ENCODE measurements at places on chromosomes 4 and X.

DNA sequence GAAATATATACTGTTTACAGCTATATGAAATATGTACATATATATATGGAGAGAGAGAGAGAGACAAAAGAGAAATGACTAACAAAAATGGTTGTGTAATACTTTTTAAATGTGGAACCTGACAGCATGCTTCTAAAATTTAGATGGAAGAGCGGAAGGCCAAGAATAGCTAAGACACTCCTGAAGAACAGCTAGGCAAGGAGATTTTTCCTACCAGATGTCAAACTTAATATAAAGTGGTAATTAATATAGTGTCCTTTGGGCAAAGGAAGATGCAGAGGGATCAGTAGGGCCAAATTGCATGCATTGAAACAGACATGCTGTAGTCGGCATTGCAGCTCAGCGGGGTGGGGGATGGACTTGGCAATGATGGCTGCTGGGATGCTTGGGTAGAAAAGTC lies 45.2 kb downstream of the ADD1 start:
- no peak for DNase-seq

DNA sequence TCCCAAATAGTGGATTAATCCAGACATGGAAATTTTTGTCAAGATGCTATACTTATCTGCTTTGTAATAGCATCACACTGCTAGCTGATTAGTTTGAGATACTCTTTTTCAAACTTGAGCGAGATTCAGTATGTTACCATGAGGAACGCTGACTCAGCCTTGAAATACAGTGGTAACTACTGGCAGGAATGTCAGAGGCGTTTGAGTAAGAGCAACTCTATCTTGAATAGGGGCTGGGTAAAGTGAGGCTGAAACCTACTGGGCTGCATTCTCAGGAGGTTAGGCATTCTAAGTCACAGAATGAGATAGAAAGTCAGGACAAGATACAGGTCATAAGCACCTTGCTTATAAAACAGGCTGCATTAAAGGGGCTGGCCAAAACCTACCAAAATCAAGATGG lies 2519.6 kb downstream of the ARAP2 start:
- DNase-seq = no peak

GRCh38 chr4:119000400-119000799 lies 111.7 kb downstream of the SYNPO2 start:
- no peak for DNase-seq

DNA sequence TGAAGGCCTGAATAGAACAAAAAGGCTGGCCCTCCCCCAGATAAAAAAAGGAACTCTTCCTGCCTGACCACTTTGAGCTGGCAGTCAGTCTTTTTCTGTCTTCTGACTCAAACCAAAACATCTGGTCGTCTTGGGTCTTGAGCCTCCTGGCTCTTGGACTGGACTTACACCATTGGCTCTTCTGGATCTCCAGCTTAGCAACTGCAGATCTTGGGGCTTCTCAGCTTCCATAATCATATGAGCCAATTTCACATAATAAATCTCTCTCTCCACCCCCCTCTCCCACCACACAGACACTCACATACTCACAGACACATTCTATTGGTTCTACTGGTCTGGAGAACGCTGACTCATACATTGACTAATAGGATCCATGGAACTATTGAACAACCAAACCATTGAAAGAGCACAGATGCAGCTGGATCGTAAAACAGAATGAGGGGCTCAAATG lies 15.6 kb upstream of the CWH43 start:
- no peak for DNase-seq

DNA sequence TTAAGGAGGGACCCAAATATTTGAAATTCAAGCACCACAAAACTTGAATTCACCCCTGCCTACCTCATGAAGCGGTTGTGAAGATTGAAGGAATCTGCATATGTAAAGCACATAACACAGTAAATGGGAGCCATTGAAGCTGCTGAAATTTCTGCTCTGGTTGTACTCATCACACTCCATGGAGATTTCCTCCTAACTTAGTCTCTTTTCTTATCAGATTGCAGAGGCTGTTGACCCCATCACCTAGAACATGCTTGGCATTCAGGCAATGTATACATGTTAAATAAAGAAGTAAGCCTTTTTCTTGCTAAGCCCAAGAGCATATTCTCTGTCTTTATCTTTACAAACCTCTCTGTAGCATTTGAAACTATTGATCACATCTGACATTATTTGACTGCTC lies 104.9 kb upstream of the TNIP3 start:
- no peak for DNase-seq

GRCh38 chrX:65668377-65669310 lies 1.2 kb downstream of the MSN start:
- DNase-seq = peak; percentile 49

- DNase-seq = peak; percentile 94
These were observed at the start of gene UBA6 for GRCh38 chr4:67700738-67701516. Gene UBA6 (minus strand): TSS chr4:67701155. CDS start chr4:67701119, 36 bp downstream.

- DNase-seq = no peak
These were observed 155.8 kb upstream of the DGKK start for GRCh38 chrX:50626432-50626831.

DNA sequence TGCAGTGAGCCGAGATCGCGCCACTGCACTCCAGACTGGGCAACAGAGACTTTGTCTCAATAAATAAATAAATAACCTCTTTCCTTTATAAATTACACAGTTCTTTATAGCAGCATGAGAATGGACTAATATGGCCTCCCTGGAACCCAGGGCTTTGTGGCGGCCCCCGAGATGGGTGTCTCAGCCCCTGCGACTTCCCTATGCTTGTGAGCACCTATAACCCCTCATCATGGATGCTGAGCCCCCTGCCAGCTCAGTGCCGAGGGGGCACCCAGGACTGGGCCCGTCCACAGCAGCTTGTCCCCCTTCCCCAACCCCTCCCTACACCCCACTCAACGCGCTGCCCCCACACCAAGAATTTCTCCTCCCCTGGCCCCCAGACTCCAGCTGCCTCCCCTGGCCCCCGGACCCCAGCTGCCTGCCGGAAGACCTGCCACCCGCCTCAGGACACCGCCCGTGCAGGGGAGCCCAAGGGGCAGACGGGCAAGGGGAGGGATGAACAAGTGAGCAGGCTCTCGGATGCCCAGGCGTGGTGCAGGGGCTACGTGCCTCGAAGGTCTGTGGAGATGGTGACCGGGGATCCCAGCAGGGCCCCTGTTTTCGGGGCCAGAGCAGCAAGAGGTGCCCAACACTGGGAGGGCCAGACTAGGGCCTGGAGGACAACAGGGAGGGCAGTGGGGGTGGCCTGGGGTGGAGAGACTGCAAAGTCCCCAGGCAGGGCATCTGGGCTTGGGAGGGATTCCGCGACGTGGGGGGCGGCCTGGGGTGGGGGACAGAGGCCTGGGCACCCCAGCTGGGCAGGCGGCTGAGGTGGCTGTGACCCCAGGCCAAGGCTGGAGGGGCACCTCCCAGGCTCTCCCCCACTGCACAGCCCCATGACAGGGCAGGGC lies 74.0 kb downstream of the FAM53A start:
- DNase-seq = no peak

- no peak for DNase-seq
These were observed 9.6 kb upstream of the NAF1 start for GRCh38 chr4:163175971-163176958.

GRCh38 chr4:89137695-89138094 lies 26.4 kb downstream of the TIGD2 start:
- DNase-seq = no peak

GRCh38 chr4:137960371-137961050 lies 281.6 kb downstream of the SLC7A11 start:
- DNase-seq = no peak

DNA sequence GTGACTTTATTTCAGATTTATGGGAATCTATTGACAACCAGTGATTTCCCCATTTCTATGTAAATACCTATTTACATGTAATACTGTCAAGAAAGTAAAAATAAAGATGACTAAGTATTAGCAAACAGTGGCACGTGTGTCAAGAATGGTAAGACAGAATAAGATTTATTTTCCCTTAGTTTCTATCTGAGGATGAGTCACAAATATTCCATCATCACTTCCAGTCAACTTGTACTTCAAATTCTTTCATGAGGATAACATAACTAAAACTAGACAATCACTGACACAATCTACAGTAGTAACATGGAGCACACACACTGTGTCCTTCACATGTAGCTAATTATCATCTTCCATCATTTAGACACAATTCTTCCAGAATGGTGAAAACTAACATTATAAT lies 625.3 kb upstream of the PCDH7 start:
- no peak for DNase-seq

DNA sequence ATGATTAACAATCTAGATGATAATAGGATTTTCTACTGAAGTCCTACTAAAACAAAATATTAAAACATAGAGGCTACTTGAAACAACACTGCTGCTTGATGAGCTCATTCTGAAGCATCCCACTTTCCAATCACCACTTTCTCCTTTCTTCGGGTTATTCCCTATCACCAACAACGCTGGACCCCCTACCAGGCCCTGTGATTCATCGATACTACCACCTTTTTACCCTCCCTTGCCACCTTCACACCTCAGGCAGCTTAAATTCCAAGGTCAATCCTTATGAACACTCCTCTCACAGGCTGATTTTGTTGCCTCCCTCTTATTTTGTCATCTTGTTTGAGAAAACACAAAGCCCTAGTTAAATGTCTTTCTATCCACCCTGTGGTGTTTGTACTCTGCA lies 102.6 kb downstream of the IQCM start:
- DNase-seq = no peak

- no peak for DNase-seq
These were observed 23.3 kb upstream of the ANTXR2 start for GRCh38 chr4:80096175-80096850.

DNA sequence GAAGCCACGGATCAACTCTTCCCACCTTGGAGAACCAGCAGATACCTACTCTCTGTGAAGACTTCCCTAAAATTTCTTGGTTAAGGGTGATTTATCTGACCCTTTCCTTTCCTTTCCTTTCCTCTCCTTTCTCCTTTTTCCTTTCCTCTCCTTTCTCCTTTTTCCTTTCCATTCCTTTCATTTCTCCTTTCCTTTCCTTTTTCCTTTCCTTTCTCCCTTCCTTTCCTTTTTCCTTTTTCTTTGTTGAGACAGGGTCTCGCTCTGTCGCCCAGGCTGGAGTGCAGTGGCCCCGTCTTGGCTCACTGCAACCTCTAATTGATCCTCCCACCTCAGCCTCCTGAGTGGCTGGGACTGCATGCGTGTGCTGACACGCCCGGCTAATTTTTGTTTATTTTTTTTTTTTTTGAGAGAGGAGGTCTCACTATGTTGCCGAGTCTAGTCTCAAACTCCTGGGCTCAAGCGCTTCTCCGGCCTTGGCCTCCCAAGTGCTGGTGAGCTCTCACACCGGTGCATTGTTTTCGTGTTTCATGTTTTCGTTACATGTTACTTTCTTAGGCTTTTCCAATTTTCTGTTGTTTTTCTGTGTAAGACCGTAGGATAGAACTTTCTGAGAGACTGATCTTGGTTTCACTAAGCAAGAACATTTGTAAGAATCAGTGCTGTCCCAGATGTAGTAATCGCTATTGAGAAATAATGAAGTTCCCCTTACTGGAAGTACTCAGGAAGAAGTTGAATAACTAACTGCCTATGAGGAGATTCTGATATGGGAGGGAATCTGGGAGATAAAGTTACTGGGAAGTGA lies 2.0 kb downstream of the TMEM165 start:
- no peak for DNase-seq

GRCh38 chrX:142040906-142041305 lies 137.2 kb downstream of the MAGEC1 start:
- no peak for DNase-seq

DNA sequence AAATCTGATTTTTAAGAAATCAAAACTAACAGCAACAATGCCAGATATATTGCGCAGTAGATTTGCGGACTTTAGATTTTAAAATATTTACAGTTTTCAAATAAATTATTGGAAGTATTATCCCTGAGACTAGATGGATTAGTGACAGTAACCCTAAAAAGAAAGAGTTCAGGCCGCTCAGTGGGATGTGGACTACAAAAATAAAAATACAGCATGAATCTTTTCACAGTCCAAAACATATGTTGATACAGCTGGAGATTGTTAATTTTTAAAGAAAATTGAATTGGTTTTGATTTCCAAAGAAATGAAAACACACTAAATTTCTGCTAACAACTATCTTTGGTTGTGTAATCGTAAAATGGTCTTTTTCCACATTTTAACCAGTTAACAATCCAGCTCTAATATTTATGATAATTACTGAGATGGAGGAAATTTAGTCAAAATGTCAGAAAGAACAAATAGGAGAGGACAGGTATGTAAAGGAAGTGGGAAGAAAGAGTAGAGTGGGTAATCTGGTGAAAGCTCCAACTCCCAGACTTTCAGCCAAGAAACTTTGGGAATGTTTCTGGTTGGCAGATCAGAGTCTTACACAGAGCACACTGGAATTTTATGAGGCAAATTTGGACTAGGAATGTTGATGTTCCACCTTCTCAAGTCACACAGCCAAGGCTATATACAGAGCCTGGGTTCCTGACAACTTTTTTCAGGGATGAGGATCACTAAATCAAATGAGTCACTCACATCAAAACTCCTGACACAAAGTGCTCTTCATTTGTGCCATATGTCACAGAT lies 15.1 kb downstream of the C4orf36 start:
- no peak for DNase-seq

DNA sequence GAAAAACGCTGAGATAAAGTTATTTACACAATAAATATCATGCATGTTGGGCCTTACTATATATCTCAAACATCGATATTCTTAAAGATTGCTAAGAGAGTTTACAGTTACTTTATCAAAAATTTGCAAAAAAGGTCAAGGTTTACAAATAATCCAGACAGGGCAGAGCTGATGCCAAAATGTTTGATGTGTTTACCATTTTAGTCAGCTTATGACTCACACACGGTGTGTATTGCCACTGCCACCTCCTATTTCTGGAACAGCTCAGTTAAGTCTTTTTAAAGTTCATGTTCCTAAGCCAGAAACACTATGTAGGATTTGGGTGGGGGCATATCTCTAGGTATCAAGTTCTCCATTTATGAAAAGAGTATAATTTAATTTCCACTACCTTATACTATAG lies 580.6 kb downstream of the INPP4B start:
- DNase-seq = no peak

- no peak for DNase-seq
These were observed 23.4 kb downstream of the LANCL3 start for GRCh38 chrX:37594755-37595382.

GRCh38 chr4:109302361-109303139 lies at the start of gene COL25A1:
Gene COL25A1 (minus strand): TSS chr4:109302658.
- peak; percentile 23 for DNase-seq

DNA sequence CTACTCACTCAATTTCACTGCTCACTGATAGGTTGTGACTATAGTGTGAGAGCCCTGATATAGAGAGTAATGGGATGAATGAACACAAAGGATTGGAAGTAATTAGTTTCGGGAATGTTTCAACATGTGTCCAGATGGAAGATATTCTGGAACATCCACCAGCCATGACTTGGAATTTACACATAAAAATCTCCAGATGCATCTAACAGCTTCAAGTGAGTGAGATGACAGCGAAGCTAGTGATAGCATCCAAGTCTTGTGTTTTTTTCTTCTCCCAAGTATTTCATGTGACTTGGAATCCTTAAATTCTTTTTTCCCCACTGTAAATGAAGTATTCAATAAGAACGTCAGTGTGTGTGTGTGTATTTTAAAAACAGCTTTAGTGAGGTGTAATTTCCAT lies 82.1 kb downstream of the CLDN34 start:
- no peak for DNase-seq

Measured in activated CD4-positive, alpha-beta T cell treated with anti-CD3 and anti-CD28 coated beads, Interleukin-2, amount 50 U/mL, for 1 hour (primary cell).